ENCODE measurements at places on chromosomes 6 and 20. TPM values are rescaled to one million over a fixed set of nuclear protein-coding genes. Genes with fewer than 3 reads are reported as not detected.

The PSORS1C2 gene
- not detected for polyA plus RNA-seq

DNA sequence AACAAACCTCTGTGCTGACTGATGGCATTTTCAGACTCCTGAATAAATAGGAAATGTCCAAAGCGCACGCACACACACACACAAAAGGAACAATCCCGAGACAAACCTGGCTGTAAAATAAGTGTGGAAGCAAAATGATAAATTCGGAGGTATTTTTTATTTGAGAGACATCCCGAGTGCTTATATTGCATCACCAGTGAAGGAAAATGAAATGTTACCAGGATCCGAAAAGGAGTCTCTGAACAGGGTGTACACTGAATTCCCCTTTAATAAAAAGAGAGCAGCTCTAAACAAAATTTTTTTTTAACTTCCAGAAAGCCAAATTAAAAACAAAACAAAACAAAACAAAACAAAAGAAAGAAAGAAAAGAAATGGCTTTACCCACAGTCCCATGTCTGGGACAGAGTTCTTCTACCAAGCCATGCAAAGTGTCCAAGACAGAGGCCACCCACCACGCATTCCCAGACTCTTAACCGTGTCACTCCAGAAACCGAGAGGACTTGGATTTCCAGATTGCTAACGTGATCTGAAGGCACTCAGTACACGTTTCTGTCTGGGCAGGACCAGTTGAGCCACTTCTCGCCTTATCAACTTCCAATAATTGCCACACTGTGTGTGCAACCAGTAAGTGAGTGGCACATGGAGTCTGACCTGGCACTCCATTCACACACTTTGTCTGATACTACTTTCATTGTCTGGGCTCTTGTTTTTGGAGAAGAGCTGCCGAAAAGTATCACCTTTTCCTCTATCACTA, 817 bp downstream of the ME1 start:
- DNase-seq, result peak; percentile 57

- no peak for DNase-seq
Measured at GRCh38 chr20:32672982-32673851, 524 bp downstream of the C20orf203 start.

- DNase-seq, result no peak
Measured at GRCh38 chr6:140504776-140505175, 1130.3 kb upstream of the CITED2 start.

- no peak for DNase-seq
Measured at GRCh38 chr6:118771253-118771652, 119.9 kb upstream of the CEP85L start.

DNA sequence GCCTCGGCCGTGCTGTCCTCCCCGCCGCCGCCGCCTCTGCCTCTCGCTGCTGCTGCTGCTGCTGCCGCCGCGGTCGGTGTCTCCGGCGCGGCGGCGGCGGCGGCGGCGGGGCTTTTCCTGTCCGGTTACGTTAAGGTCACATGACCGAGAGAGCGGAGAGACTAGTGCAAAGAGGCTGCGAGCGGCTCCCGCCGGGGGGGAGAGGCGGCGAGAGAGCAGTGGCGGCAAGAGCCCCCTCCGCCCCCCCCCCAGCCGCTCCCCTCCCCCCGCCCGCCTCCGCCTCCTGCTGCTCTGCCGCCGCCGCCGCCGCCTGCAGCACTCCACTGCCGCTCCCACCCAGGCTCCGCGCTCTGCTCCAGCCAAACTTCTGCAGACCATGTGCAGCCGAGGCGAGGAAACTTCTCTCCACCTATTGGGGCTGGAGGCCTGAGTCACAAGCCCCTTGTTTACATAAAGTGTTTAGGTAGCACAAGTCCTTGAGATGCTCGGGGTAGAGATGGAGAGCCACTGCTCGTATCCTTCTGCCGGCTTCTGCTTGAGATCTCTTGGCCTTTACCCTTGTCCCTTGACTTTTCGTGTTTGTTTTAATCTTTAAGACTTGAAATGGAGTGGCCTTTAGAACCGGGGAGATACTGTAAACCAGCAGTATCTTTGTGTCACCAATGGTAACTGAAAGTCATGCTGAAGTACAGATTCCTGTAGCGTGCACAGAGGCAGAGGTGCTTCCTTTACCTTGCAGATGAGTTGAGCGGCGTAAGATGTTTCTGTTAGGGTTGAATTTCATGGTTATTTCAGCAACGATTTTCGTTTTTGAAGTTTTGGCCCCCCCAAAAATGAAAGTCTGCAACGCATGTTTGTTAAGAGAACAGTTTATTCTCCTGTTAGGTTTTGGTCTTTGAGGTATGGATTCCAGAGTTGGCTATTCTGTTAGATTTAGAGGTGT, at the start of gene ZBTB2:
ZBTB2 (minus strand) TSS at position 89 of the 943 bp plus-strand sequence. CDS start 17,922 bp downstream, outside the sequence.
- DNase-seq, result peak; percentile 90

The PNPLA1 gene
- polyA plus RNA-seq, result 0.14 TPM

The NINL gene
- 76.8 TPM for polyA plus RNA-seq

The IGF2R gene
- 56.5 TPM for polyA plus RNA-seq

The FUT9 gene
- 0.50 TPM for polyA plus RNA-seq

DNA sequence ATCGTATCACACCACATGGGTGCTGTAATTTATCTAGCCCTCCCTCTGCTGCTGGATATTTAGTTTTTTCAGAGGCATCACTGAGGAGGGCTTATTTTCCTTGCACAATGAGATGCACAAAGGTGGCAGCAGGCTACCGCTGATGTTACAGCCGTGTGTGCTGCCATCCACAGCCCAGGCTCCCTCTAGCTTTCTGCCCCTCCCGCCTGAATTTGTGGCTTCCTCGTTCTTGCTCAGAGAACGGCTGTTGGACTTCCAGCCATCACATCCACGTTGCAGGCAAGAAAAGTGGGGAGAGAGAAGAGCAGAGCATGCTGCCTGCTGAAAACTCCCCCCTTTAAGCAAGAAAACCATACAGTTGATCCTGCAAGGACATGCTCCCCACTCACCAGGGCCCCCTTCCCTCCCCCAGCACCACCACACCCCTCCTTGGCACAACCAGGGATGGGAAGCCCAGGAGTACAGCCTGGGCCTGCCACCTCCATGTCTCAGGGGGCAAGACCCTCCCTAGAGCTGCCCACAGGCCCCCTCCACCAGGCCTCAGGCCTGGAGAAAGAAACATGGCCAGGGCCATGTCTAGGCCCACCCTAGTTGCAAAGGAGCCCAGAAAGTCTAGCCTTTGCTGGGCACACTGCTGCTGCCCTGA, 102.6 kb downstream of the MRPL14 start:
- no peak for DNase-seq

The DCDC2 gene
- 11.1 TPM for polyA plus RNA-seq

The REM1 gene
- 6.9 TPM for polyA plus RNA-seq

DNA sequence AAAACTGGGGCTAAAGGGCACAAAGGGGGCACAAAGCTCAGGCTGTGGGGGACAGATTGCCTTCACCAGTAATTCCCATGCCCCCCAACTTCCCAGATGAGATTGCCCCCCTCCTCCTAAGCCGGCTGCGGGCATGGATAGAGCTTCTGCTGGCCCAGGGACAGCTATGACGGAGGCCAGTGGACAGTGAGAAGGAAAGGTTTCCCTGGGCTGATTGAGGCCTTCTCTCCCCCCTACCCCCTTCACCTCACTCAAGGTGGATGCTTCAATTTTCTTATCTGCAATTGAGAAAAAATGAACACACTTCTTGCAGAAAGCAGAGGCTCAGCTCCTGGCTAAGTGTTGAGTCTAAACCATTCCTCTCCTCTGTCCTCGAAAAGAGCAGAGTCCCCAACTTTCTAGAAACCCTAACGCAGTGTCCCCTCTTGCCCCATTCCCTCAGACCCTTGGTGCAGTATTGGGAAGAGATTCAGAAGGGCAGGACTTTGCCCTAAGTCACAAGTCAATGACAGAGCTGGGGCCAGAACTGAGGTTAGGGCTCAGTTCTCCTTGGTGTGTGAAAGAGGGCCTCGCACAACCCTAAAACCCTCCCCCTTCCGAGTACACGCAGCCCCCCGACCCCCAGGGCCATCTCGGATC, 808 bp downstream of the SDC4 start:
- DNase-seq, result no peak

- no peak for DNase-seq
Measured at GRCh38 chr20:19777315-19777714, 19.3 kb downstream of the RIN2 start.

DNA sequence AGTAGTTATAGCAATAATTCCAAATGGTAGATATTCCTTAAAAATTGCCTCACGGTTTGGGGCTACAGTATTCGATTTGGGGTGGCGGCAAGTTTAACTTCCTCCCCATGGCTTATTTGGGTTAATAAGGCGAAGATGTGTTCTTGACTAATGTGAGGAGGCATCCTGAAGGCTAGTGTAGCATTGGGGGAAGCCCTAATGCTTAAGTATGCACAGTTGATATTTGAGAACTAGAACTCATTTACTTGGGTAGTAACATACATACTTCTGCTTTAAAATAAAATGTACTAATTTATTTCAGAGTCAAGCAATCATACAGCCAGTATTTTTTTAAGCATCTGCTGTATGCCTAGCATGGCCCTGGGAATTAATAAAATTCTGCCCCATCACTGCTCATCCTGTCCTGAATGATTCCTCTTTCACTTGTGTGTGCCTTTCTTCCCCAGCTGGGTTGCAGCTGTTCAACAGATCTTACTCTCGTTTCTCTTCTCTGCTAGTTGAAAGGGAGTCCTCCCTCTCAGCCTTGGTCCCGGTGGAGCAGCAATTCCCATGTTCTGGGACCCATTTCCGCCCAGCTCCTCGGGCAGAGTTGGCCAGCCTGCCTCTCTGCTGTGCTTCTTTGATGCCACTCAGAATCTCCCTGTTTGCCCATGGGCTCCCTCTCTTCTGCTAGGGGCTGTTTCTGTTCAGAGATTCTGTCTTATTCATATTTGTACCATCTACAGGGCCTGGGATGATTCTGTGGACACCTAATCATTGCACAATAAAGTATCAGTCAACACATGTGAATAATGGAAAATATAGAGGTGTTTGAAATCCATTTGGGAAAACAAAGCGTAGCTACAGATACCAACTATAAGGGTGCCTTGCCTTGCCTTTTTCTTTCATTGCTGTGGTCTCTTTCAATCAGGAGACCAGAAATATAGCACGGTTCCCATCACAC, 104.8 kb downstream of the ARID1B start:
- DNase-seq, result peak; percentile 52

The ZNF341 gene
- 3.9 TPM for polyA plus RNA-seq

GRCh38 chr6:29961966-29962365, 19.6 kb downstream of the HLA-A start:
- no peak for DNase-seq

GRCh38 chr20:31833130-31833930, 12.1 kb downstream of the FOXS1 start:
- peak; percentile 59 for DNase-seq

DNA sequence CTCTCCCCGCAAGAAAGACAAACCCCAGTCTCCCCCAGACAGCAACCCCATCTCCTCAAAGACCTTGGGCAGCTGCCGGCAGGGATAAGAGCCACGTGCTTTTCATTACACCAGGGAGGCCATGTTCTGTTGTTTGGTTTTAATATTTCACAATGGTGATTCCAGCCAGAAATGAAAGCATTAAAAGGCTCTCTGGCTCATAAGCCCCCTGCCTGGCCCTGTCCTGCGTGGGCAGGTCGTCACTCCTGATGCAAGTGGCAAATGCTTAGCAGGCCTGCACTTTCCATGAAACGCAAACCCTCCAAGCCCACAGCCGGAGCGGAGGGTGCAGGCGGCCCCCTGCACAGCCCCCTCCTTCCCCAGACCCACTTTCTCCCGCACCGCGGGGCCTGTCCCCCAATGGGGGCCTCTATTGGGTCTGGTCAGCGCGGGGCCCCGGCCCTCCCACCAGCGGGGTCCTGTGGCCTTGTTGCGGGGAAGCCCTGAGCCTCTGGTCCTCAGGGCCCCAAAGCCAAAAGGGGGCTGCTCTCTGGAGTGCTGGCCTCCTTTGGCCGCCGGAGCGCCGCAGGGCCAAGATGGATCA, 77.2 kb downstream of the TMEM242 start:
- DNase-seq, result no peak

The B3GALT4 gene
- polyA plus RNA-seq, result 3.7 TPM

The MEP1A gene
- 0.06 TPM for polyA plus RNA-seq

DNA sequence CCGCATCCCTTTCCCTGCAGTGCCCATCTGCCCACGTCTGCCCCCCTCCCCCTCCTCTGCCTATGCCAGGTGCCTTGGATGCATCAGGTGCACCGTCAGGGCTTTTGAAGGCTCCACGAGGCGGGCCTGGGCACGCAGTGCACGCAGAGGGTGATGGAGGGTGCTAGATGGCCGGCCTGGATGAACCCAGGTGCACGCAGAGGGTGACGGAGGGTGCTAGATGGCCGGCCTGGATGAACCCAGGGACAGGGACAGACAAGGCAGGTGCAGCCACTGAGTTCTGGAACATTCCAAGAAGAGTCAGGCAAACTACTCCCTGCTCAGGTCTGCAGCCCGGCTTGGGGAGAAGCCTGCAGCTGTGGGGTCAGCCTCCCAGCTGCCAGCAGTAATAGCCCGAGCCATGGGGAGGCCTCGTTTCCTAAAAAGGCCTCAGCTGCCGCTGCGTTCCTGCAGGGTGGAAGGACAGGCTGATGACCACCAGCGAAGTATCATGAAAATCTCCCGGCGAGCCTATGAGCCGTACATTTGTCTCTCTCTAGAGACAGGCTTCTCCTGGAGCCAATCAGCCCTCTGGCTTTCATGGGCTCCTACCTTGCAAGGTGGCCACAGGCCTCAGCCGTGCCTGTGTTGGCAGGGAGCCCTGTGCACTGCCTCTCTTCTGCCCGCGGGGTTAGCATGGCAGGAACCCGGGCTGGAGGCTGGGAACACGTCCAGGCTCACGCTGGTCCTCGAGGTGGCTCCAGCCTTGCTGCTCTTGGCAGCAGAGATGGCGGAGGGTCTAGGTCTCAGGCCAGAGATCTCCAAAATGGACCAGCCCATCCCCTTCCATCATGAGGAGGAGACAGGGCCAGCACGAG, 29.6 kb downstream of the NTSR1 start:
- peak; percentile 25 for DNase-seq

GRCh38 chr6:108966855-108967755, 118.9 kb downstream of the ARMC2 start:
- DNase-seq, result no peak

- DNase-seq, result no peak
Measured at GRCh38 chr6:107718341-107718740, 105.8 kb downstream of the SCML4 start.

DNA sequence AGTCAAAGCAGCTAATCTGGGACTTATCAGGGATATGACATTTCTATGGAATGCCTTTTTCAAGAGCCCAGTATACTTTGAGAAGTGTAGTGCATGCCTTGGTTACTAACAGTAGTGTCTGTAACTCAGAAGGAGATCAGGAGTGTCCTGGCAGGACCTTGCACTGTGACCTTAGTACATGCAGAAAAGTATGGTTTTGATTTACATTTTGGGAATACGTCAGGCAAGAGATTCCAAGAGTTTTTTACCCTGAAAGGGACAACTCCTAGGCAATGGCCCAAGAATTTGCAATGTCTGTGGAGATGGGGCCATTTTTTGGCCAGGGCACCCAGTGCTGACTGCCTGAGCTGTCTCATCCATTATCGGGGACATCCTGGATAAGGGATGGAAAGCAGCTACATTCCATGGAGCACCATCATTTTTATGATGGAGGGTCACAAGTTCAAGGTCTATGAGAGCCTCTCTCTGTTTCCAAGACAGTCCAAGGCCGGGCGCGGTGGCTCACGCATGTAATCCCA, 80.2 kb downstream of the FAM50B start:
- DNase-seq, result no peak
